ENCODE measurements at places on chromosomes 12 and 14. TPM values are rescaled to one million over a fixed set of nuclear protein-coding genes. Genes with fewer than 3 reads are reported as not detected.

Gene CD163L1
- total RNA-seq, result 7.5 TPM

Gene PNMA1
- total RNA-seq, result 82.6 TPM

Gene SH2B3
- total RNA-seq, result 111 TPM

Gene KMT2D
- total RNA-seq, result 106 TPM

Gene PIP4K2C
- total RNA-seq, result 9.1 TPM

Gene AVPR1A
- total RNA-seq, result not detected

Gene CCDC177
- not detected for total RNA-seq

Gene PTGER2
- not detected for total RNA-seq

Gene DDN
- 0.22 TPM for total RNA-seq

Gene SART3
- 50.7 TPM for total RNA-seq
